ELR (cell line): ENCODE measurements at places on chromosomes 6 and 20.

- DNase-seq, result peak; percentile 48
These were observed 1.8 kb downstream of the SIM1 start for GRCh38 chr6:100462706-100463629.

GRCh38 chr6:11341867-11342266 lies 109.4 kb upstream of the NEDD9 start:
- peak; percentile 33 for DNase-seq

GRCh38 chr6:45495429-45496084 lies 117.8 kb upstream of the SUPT3H start:
- DNase-seq, result no peak

DNA sequence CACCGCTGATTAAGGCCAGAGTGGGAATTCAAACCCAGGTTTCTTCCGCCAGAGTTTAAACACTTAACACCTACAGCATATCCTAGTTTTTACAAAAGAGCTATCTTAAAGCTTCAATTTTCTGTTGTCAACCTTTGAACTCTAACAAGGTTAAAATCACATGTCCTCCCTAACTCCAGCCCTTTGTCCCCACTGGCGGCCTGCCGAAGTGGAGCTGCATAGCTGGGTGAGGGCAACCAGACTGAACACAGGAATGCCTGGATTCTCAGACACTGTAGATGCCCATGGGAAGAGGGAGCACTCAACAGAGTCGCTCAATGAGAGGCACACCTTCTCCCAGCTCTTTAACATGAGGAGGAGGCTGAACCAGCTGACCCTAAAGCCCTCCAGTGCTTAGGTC lies 59.1 kb downstream of the LRFN2 start:
- no peak for DNase-seq

GRCh38 chr20:24157213-24157612 lies 168.6 kb upstream of the GGTLC1 start:
- DNase-seq, result no peak
